SJSA1 (cell line): ENCODE measurements at places on chromosomes 16 and 17. TPM values are rescaled to one million over a fixed set of nuclear protein-coding genes. Genes with fewer than 3 reads are reported as not detected.

NEUROD2 gene
- not detected in 2 replicates for total RNA-seq

RNF43 gene
- total RNA-seq, result 0.08 TPM in 1 of 2 replicates, not detected in the other

TEKT5 gene
- total RNA-seq, result not detected in 2 replicates

ARHGAP44 gene
- total RNA-seq, result 0.58 and 5.1 TPM in 2 replicates

B9D1 gene
- 25.9 and 28.0 TPM in 2 replicates for total RNA-seq

DRC3 gene
- 1.8 TPM in 1 of 2 replicates, not detected in the other for total RNA-seq

PIPOX gene
- total RNA-seq, result 1.00 TPM in 1 of 2 replicates, not detected in the other

LLGL1 gene
- total RNA-seq, result 15.9 and 19.3 TPM in 2 replicates

PHLPP2 gene
- total RNA-seq, result 9.1 and 9.9 TPM in 2 replicates

FGF11 gene
- total RNA-seq, result not detected in 2 replicates

SERPINF2 gene
- not detected in 2 replicates for total RNA-seq

SAMD14 gene
- 0.11 TPM in 1 of 2 replicates, not detected in the other for total RNA-seq

TP53TG3B gene
- not detected in 2 replicates for total RNA-seq

GRCh38 chr17:36928471-36929345, 8.6 kb upstream of the LHX1 start:
- DNase-seq, result no peak

DNA sequence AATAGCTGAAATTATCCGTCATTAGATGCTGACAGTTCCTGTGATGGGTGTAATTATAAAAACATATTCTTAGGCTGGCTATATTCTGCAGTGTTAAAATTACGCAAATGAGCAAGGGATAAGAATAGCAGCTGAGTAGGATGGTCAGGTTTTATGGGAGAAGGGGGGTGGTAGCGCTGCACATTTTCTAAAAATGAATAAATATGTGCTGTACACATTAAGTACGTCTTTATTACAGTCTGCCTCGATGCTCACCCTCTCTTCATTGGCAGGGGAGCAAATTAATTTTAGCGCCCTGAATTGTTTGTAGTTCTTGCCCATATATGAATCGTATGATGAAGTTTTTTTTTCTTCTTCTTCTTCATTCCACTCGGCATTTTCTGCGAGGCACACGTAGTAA, 244.2 kb downstream of the SNX29 start:
- no peak for DNase-seq

DNA sequence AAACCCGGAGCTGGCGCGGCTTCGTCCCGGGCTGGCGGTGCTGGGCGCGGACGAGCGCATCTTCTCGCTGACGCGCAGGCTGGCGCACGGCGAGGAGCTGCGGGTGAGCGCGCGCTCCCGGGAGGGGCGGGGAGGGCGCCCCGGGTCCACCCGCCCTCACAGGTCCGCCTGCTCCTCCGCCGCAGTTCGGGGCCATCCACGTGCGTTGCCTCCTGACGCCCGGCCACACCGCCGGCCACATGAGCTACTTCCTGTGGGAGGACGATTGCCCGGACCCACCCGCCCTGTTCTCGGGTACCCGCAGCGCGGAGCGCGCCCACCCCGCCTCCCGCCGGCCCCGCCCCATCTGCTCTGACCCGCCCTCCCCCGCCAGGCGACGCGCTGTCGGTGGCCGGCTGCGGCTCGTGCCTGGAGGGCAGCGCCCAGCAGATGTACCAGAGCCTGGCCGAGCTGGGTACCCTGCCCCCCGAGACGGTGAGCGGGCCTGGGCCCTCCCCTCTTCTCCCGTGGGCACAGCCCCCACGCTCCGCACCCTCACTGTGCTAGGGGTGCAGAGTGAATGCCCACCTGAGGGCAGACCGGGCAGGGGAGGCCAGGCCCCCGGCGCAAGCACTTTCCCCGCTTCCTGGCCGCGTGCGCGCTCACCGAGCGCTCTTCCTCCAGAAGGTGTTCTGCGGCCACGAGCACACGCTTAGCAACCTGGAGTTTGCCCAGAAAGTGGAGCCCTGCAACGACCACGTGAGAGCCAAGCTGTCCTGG, 1.4 kb downstream of the HAGHL start:
- peak; percentile 66 for DNase-seq

DNA sequence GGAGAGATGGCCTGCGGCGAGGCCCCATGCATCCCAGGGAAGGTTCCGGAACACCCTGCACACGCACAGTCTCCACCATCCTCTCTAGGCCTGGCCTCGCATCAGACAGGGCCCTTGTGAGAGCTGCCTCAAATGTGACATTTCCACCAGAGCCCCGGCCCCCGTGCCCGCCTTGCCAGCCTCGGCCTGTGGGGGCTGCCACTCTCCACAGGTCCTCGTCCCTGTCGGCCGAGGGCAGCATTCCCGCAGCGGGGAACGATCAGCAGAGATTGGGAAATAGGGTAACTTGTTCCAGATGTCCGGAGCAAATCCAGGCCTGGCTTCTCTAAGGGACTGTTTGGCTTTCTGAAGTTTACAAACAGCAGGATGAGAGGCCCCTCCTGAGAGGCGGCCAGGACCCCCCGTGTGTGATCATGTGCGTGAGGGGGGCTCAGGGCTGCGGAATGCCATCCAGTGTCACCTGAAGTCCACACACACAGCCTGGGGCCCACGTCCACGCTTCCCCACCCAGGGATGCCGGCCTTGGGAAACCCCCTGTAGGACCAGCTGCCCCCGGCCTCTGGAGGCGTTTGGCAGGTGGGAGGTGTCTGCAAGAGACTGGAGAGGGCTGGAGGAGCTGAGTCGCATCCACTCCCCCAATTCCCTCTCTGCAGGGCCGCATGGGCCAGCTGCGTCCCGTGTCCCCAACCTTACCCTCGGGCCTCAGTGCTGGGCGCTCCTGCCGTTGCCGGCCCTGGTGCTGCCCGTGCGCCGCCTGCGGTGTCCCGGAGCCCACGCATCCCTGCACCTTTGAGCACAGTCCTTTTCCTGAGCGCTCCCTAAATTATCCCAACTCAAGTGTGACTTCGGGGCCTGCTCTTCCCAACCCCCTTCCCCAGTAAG, 70.4 kb downstream of the ZDHHC7 start:
- DNase-seq, result no peak

GRCh38 chr16:27595475-27595874, 45.5 kb downstream of the KATNIP start:
- no peak for DNase-seq

DNA sequence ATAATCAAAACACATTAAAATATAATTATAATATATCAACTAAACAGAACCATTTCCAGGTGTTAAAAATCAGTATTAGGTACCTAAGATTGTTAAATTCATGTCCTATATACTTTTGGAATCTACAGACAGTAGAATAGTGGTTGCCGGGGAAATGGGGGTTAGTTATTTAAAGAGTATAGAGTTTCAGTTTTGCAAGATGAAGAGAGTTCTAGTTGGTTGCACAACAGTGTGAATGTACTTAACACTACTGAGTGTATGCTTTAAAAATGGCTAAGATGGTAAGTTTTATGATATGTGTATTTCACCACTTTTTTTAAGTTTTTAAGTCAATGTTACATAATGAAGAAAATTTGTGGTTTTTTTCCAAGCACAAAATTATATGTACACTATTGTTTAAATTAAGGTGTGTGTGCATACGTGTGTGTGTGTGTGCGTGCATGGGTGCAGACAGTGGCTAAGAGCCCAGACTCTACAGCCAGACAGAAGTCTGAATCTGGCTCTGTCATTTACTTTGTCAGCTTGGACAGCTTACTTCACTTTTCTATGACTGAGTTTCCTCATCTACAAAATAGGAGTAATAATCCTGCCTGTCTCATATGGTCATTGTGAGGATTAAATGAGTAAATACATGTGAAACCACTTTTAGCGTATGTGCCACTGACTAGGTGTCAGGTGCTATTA, 25.3 kb upstream of the PHAF1 start:
- DNase-seq, result no peak

- DNase-seq, result no peak
Observed at GRCh38 chr16:11360641-11361373, 15.5 kb downstream of the RMI2 start.

GRCh38 chr16:58124601-58124915, 4.6 kb downstream of the CFAP20 start:
- DNase-seq, result no peak

GRCh38 chr17:64177311-64178010, 47.5 kb upstream of the ERN1 start:
- DNase-seq, result no peak

DNA sequence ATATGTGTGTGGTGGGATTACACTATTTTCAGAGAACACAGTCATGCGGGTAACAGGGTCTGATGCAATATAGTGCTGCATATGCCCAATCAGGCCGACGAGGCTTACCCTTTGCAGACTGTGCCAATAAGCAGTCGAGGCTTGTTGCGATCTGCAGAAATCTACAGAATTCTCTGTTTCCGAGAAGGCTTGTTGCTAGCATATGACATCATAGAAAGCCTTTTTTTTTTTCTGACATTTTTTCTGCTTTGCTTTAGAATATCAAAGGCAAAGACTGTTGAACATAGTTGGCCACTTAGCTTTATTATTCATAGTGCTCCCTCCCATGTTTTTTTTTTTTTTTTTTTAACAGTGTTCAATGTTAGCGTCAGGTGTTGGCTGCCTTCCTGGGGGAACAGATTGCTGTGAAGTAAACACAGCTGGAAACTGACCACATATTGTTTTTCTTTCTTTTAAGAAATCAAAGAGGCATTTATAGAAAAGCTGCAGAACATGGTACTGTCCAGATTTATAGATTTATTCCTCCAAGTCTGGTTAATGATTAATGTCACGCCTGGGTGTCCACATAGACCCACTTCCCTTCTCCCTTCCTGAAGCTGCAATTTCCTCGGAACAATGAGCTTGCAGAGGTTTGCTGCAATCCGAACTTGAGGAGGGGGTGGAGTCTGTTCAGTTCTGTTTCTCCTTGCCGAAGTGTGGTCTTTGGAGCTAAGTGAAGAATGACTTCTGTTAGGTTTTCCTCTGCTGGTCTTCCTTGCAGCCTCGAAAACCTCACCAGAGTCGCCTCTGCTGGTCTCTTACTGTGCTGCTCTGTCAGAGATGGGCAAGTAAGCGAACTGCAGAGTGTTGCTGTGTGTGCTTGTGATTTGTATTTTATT, 87.3 kb downstream of the MAP2K6 start:
- DNase-seq, result peak; percentile 39

DNA sequence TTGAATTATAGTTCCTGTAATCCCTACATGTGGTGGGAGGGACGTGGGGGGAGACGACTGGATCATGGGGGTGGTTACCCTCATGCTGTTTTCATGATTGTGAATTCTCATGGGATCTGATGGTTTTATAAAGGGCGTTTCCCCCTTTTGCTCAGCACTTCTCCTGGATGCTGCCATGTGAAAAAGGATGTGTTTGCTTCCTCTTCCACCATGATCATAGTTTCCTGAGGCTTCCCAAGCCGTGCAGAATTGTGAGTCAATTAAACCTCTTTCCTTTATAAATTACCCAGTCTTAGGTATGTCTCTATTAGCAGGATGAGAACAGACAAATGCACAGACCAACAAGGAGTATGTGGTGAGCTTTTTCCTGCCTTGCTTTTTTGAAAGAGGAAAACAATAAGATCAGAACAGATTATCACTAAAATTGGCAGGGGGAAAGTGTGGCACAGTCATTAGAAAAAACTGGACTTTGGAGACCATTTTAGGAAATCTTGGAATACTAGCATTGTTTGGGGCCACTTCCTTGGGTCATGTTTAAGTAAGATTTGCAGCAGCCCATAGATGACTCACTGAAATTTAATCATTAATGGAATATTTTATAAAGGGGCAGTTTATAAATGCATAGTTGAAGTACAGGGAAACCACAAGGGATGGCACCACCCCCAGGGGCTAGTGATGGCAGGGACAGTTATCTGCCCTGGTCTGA, 352.8 kb downstream of the CDH13 start:
- DNase-seq, result no peak

DNA sequence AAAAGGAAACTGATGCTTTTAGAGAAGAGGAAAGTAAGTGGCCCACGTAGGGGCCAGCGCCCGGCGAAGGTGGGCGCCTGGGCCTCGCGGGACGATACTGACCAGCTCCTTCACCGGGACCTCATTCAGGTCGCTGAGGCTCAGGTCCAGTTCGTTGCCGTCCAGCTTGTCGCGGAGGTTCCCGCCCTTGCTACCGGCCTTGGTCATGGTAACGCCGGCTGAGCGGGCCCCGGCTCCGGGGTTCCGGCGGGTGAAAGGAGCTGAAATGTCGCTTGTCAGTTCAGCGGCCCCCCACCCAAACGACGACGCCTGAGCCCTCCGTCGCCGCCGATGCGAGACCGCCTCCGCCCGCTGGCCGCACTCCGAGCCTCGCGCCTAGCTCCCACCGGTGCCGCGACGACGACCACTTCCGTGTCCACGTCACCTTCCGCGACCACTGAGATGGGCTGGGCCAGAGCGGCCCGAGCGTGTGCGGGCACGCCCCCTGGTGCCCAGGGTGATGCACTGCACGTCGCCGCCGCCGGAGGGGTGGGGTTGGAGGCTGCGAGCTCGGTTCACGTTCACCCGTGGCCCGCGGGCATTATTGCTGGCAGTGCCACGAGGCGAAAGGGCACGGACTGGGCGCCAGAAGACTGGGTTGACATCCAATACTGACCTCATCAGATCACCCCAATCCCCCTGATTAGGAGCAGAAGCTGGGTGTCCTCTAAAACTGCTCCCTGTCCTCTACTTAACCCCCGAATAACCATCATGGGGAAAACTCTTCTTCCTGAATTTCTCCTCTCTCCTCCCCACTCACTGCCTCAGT, at the start of gene LRRC59:
LRRC59 (minus strand) TSS at position 413 of the 808 bp plus-strand sequence; CDS start at position 207, 206 bp downstream.
- peak; percentile 93 for DNase-seq

- no peak for DNase-seq
Observed at GRCh38 chr17:79926142-79926604, 86.9 kb upstream of the CBX4 start.

GRCh38 chr17:283911-284675, 68.5 kb downstream of the RPH3AL start:
- peak; percentile 17 for DNase-seq

GRCh38 chr16:87140211-87141200, 176.7 kb downstream of the C16orf95 start:
- DNase-seq, result no peak

GRCh38 chr16:73124665-73125375, 76.9 kb upstream of the ZFHX3 start:
- no peak for DNase-seq

DNA sequence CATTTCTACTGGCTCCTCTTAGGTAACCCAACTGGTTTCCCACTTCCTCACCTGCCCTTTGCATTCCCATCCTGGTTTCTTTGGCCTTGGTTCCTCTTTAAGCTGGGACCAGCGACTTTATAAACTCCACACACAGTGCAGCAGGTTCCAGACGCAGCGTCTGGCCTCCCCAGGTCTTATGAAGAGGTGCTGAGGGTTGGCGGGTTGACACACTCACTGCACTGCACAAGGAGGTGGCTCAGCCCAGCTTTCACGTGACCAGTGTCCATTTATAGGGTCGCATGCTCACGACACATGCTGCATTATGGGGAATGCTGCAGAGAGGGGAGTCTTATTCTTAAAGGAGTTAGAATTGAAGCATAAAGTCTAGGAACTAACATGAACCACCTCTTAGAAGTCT, 70.8 kb downstream of the ZFHX3 start:
- DNase-seq, result no peak
